ENCODE measurements at places on chromosomes 5 and 9.

DNA sequence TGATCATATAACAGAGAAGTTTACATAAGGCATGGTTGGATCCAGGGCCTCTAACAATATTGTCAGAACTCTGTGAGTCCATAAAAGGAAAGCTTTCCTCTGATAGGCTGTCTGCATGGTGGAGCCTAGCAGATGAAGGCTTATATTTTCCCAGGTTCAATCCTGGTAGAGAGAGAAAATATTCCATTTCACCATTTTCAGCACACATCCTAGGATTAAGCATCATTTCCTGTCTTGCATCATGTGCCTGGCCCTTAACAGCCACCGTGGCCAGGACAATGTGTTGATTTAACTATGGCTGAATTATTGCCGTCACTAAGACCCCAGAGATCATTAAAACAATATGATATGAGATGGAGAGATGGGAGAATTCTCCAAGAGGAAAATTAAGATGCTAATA lies 90.9 kb upstream of the GRIA1 start:
- no peak for DNase-seq

GRCh38 chr5:173468821-173469251 lies 140.6 kb upstream of the STC2 start:
- no peak for DNase-seq

DNA sequence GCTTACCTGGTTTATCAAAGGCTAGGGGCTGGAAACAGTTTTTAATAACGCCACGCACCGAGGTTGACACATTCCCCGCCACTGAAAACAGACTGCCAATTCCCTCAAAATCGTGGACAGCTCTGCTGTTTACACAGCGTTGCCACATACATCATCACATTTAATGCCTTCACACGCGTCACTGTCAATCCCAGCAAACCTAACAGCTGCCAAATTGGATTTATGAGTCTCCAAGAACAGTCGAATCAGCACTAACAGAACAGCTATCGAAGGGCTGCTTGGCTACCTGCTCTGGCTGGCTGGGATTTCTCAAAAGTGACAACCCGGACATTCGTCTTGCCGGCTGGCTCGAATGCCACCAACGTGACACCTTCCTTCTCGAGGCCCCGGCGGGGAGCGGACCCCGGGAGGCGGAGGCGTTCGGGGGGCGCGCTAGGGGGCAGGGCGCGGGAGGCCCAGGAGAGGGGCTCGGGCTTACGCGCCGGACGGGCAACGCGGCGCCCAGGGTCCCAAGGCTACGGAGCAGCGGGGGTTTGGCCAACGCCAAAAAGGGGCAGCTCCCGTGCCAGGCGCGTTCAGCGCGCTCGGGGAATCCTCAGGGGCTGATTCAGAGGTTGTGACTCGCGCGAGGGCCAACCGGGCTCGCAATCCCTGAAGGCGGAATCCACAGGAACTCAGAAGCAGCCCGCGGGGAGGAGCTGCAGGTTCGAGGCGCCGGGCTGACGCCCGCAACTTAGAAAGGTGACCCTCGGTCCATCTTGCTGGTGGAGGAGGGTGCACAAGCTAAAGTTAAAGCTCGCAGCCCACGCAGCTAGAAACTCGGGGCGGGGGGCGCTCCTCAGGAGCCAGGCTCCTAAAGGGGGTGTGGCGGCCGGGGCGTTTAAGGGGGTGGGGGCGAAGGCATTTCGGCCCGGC lies 1.2 kb downstream of the CDC14B start:
- DNase-seq = peak; percentile 15

- no peak for DNase-seq
Observed at GRCh38 chr9:97411440-97411788, 482 bp upstream of the TDRD7 start.

DNA sequence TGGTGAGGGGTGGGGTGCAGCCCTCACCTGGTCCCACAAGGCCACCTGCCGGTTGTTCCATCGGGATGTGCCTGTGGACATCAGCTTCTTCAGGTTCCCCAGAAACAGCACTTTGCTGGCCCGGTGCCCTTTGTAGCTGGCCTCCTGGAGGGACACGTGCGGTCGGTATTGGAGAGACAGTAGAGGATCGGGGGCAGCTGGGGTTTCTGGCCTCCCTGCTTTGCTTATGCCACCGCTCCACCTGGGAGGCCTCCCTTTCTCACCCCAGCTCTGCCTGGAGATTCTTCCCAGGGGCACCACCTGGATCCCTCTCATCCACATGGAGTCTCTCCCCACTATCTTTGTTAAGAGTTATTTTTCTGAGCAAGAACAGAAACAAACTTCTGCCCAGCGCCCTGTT lies 13.1 kb upstream of the TRIM14 start:
- no peak for DNase-seq

GRCh38 chr9:78578072-78578471 lies 281.1 kb downstream of the PSAT1 start:
- DNase-seq = no peak

DNA sequence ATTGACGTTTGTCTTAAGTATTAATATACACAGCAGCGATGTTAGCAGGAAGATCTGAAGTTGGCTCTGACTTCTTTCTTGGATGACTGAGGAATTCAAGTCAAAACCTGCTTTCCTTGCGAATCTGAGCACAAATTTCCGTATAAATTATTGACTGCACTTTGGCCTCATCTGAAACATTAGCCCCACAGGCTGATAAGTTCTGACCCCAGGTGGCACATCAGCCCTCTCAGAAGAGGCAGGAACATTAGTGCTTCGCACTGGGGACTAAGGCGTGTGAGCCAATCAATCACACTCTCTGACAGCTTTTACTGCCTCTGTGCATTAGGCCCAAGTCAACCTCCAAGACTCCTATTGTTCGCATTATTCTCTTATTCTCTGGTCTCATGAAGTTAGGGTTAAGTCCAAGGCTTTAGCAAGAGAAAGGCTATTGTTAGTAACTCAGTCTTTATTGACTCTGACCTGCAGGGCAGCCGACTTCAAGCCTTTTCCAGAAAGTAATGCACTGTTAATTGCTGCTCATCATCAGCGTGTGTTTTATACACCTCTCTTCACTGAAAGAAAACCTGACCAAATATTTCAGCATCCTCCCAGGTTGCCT lies 84.2 kb downstream of the ZNF608 start:
- no peak for DNase-seq

DNA sequence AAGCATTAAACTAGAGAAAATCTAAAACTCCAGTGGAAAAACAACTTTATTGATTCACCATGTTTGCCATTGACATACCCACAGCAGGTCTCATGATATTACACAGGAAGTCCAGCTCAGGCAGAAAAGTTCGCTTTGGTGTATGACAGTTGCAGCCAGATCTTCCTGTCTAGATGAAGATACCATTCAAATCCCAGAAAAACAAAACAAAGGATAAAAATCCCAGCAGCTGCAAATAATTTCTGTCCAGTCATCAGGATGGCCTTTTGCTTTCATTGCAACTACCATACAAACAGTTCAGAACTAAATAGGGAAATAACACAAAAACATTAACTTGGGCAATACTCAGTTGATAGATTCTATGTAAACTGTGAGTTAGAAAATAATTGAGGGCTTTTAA lies 136.0 kb upstream of the NREP start:
- DNase-seq = no peak

DNA sequence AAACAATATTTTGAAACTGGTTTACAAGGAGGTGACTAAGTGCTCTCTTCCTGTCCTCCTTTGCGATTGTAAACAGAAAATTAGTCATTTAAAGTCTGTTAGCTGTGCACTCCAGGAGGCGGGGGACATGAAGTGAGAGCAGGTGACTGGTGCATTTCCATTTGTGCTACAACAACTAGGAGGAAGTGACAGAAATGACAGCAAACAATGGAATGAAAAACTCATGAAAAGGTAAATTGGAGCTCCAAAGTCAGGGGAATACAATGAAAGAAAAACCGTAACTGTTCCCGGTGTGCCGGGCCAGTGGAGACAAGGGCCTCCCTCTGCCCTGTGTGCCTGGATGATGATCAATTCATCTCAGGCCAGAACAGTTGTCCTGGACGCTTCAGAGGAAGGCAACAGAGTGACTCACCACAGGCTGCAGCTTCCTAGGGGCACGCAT lies 439.9 kb downstream of the GADD45G start:
- no peak for DNase-seq

GRCh38 chr5:125236981-125237380 lies 490.5 kb upstream of the ZNF608 start:
- DNase-seq = no peak

DNA sequence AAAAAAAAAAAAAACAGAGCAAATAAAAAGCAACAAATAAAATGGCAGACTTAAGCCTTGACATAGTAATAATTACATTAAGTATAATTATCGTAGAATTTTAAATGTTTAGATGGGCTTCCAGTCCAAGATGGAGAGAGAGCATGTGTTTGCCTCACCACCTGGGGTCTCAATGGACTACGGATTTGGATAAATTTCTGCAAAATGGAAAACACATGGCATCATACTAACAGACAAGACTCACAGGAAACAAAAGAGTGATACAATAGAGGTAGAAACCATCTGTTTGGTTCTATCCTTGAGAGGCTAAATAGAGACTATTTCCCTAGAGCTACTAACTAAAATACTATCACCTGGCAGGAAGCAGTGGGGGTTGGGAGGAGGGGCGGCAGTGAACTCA lies 144.3 kb downstream of the MUSK start:
- no peak for DNase-seq

Data from C1 segment of cervical spinal cord (tissue), 14 donors.